ENCODE measurements at places on chromosomes 2 and 18.

- no peak for DNase-seq
Measured at GRCh38 chr2:24899361-24899910, 20.6 kb downstream of the ADCY3 start.

DNA sequence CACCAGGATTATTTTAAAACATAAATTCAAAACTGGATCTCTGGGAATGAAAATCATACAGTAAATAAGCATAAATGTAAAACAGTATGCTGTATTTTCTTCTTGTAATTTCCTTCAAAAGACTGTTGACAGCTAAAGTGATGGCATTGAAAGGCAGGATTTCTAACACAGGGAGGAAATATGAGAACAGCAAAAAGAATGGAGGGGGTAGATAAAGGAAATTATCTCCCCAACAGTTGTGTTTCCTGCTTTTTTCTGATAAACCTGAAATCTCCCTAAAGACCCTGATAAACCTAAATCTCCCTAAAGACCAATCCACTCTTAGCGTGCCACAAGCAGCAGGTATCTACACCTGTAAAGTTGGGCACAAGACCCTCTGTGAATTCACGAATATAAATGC lies 50.8 kb downstream of the PIAS2 start:
- DNase-seq = no peak

DNA sequence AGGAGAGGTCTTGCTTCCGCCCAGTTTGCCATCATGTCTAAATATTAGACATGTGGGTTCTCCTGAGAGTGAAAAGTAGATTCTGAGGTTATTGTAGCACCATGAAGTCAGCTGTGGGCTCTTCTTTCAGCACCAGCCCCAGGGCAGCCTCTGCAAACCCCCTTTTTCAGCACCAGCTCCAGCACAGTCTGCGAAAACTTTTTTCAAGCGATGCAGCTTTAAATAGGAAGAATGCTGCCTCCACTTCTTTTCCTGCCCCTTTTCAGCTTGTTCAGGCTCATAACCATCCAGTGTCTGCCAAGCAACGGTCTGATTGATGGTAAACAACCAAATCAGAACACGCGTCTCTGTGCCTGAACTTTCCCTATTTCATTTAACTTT lies at the start of gene COL5A2:
TSS of gene COL5A2 (minus strand) at position 192 of the 381 bp plus-strand sequence. CDS start at position 35, 157 bp downstream.
- peak; percentile 73 for DNase-seq

DNA sequence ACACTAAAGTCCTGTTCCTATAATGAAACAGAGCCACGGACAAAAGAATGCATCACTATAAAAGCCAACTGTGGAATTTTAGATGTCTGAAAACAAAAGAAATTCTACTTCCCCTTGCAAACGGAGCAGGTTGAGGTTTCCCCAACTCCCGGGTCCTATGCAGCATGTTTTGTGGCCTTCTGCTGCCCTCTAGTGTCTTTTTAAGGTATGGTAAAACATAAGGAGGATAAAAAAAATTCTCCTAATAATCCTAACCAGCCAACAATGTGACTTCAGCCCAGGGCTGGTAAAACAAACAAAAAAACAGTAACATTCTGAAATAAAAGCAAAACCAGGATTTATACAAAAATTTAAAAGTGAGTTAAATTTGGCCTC lies 539.5 kb downstream of the NRXN1 start:
- DNase-seq = peak; percentile 66

- DNase-seq = peak; percentile 41
Measured at GRCh38 chr2:238513346-238513745, 86.6 kb downstream of the ASB1 start.

DNA sequence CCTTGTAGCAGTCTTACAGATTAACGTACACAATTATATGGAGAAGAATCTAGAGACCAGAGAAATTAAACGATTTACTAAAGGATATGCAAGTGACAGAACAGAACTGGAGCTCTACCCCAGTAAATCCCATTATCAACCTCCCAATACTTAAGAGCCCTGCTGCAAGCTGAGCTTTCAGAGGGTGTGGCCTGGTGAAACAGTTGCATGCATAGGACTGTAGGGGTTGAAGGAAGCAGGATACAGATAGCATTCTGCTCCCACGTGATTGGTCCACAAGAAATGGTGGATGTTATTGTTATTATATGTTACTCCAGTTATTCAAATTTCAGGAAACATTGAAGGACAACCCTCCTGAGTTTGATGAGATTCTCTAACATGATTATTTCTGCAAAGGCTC lies 210.8 kb upstream of the THUMPD2 start:
- DNase-seq = peak; percentile 7

- DNase-seq = no peak
Measured at GRCh38 chr18:37873416-37873815, 307.8 kb upstream of the CELF4 start.

- peak; percentile 94 for DNase-seq
Measured at GRCh38 chr2:14587119-14587518, 45.4 kb upstream of the LRATD1 start.

- DNase-seq = no peak
Measured at GRCh38 chr18:78906066-78906465, 73.6 kb upstream of the SALL3 start.

GRCh38 chr2:2639251-2640139 lies 308.4 kb upstream of the MYT1L start:
- peak; percentile 33 for DNase-seq

GRCh38 chr2:38702413-38702812 lies 36.5 kb downstream of the GALM start:
- DNase-seq = peak; percentile 38

DNA sequence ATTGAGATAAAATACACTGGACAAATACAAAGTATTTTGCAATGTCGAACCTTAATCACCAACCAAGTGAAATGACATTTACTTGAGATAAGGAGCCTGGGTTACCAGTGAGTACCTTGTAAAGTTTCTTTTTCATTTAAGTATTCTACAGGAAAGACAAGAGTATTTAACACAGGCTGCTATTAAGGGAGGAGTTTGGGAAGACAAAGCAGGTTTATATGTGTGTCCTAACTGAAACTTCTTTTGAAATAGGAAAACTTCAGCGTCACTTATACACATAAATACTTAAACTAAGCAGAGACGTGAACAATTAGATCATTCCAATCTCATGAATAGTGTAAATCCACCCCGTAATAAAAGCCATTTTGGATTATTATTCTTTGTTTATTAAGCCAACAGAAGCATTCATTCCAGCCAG lies 126.7 kb upstream of the CYP26B1 start:
- no peak for DNase-seq

DNA sequence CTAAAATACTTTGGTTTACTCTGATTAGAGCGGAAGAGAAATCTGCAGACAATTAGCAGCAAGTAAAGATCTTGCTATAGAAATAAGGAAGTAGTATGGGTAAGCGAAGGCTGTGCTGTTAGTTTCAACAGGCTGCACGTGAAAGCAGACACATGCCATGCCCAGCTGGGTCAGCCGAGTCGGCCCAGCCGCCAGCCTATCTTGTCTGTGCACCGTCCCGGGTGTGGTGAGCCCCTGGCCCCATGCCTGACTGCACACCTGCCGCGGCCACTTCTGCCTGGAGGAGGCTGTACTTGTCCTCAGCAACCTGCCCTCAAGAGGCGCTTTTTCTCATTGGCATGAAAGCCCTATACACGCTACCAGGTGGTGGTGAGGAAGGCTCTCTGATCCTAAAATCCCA lies 185.5 kb downstream of the SEPTIN10 start:
- no peak for DNase-seq

Measured in epithelial cell of esophagus (primary cell).